ENCODE measurements at places on chromosomes 16 and 17. TPM values are rescaled to one million over a fixed set of nuclear protein-coding genes. Genes with fewer than 3 reads are reported as not detected.

GRCh38 chr17:7553356-7553755 lies 4.5 kb downstream of the TNFSF12 start:
- no peak overlapping the region for H3K4me3 ChIP-seq
- H3K27me3 ChIP-seq, result no peaks in the 10 kb centered on the region
- H3K4me1 ChIP-seq, result peaks cover 26% of the 10 kb centered on the region
- no peak overlapping the region for H3K27ac ChIP-seq

The CEMP1 gene
- total RNA-seq, result 3.6 TPM

The SMIM36 gene
- total RNA-seq, result not detected

The TMIGD1 gene
- total RNA-seq, result not detected

DNA sequence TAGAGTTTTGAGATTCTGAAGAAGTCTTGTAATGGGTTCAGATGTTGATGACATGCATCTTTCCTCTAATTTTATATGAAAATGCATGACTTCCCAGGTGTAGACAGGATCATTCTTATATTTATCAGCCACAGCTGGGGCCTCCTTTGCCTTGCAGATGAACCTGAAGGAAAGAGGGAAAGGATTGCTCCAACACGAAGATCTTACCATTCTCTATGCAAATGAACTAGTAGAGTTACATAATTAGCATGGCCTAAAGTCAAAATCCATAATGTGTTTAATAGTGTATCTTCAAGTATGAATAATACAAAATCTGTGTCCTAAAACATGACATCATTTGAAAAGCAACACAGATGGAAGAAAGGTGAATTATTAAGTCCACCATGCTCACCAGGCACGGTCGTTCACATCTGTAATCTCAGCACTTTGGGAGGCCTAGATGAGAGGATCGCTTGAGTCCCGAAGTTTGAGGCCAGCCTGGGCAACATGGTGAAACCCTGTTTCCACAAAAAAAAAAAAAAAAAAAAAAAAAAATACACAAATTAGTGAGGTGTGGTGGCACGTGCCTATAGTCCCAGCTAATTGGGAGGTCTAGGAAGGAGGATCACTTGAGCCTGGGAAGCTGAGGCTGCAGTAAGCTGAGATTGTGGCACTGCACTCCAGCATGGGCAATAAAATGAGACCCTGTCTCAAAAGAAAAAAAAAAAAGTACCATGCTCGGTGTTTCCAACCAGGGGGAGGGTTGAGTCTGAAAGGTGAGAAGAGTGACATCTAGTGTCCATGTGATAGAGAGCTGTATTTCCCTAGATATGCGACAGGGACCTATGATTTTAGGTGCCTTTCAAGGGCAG lies 6.3 kb downstream of the VWA3A start:
- no peak for DNase-seq
- no peak overlapping the region for H3K27ac ChIP-seq
- H3K4me1 ChIP-seq, result no peaks in the 10 kb centered on the region
- no peaks in the 10 kb centered on the region for H3K36me3 ChIP-seq

The RCVRN gene
- total RNA-seq, result not detected

- H3K27ac ChIP-seq, result no peak overlapping the region
- H3K4me3 ChIP-seq, result no peak overlapping the region
- H3K27me3 ChIP-seq, result no peaks in the 10 kb centered on the region
- no peak for DNase-seq
- peaks cover 7% of the 10 kb centered on the region for H3K4me1 ChIP-seq
These were observed 8.3 kb upstream of the HEATR6 start for GRCh38 chr17:60086818-60087591.

The SLC5A11 gene
- total RNA-seq, result 0.22 TPM

DNA sequence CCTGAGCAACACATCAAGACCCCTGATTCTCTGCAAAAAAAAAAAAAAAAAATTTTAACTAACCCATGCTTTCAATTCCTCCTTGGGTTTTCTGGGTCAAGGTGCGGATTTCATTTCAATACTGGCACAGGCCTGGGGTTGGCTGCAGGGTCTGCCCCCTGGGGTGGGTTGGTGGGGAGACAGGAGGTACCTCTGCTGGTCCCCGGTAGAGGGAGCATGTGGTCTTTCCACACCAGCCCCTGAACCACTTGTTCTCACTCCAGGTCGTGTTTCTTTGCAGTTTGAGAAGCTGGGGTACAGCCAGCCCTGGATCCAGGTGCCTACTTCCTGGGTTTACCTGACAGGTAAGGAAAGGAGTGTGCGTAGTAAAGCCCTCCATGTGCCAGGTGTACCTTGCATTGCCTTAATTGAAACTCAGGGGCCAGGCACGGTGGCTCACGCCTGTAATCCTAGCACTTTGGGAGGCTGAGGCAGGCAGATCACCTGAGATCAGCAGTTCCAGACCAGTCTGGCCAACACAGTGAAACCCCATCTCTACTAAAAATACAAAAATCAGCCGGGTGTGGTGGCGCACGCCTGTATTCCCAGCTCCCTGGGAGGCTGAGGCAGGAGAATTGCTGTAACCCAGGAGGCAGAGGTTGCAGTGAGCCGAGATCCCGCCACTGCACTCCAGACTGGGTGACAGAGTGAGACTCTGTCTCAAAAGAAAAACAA lies 21.8 kb downstream of the SDR42E2 start:
- H3K27me3 ChIP-seq, result no peaks in the 10 kb centered on the region
- no peak for DNase-seq
- no peak overlapping the region for H3K4me3 ChIP-seq
- H3K36me3 ChIP-seq, result no peaks in the 10 kb centered on the region
- peaks cover 9% of the 10 kb centered on the region for H3K4me1 ChIP-seq
- H3K27ac ChIP-seq, result no peak overlapping the region

- no peaks in the 10 kb centered on the region for H3K27me3 ChIP-seq
- H3K4me1 ChIP-seq, result no peaks in the 10 kb centered on the region
- peak; percentile 34 for DNase-seq
- H3K36me3 ChIP-seq, result no peaks in the 10 kb centered on the region
- no peak overlapping the region for H3K27ac ChIP-seq
These were observed 15.0 kb downstream of the PPY start for GRCh38 chr17:43927060-43927864.

The HEATR3 gene
- 24.1 TPM for total RNA-seq

DNA sequence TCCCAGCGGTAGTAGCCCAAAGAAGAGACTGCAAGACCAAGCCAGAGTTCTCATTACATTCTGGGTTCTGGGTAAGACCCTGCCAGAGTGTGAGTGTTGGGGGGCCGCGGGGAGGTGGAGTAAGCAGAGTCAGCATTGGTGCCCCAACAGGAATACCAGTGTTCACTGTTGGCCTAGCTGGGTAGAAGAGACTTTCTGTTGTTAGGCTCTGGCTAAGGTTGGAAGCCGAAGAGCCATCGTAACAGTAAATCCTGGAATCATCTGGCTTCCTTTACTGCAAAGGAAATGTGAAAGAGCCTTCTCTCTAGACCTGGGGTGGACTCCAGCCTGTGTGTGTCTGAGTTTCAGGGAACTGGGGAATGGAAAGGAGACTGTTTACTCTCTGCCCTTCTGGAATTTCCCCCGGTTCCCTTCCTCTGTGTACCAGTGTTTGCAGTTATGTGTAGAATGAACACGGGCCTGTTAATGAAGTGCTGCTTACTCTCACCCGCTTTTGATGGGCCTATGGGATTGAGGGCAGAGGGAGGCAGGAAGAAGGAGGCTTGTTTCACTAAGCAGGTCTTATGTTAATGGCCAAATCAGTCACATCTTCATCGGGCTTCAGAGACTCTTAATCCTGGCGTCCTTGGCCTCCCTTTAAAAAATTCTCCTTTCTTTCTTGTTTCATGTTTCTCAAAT lies 68.5 kb downstream of the WWP2 start:
- peaks cover 7% of the 10 kb centered on the region for H3K4me1 ChIP-seq
- H3K27me3 ChIP-seq, result no peaks in the 10 kb centered on the region
- H3K36me3 ChIP-seq, result no peaks in the 10 kb centered on the region
- no peak overlapping the region for H3K4me3 ChIP-seq
- no peak for DNase-seq

- H3K4me3 ChIP-seq, result no peak overlapping the region
- peaks cover 3% of the 10 kb centered on the region for H3K4me1 ChIP-seq
- H3K27me3 ChIP-seq, result no peaks in the 10 kb centered on the region
- no peaks in the 10 kb centered on the region for H3K36me3 ChIP-seq
- peak overlapping the region; percentile 58 for H3K27ac ChIP-seq
These were observed 82.9 kb downstream of the ZNF778 start for GRCh38 chr16:89300311-89300975.

GRCh38 chr17:7235693-7236665 lies 1.7 kb upstream of the DVL2 start:
- H3K36me3 ChIP-seq, result peaks cover 17% of the 10 kb centered on the region
- H3K27ac ChIP-seq, result no peak overlapping the region
- no peaks in the 10 kb centered on the region for H3K27me3 ChIP-seq
- no peak for DNase-seq
- H3K4me1 ChIP-seq, result peaks cover 32% of the 10 kb centered on the region

- H3K27ac ChIP-seq, result no peak overlapping the region
- DNase-seq, result no peak
- H3K4me1 ChIP-seq, result peaks cover 54% of the 10 kb centered on the region
- H3K36me3 ChIP-seq, result no peaks in the 10 kb centered on the region
- no peak overlapping the region for H3K4me3 ChIP-seq
These were observed 20.6 kb downstream of the CREBBP start for GRCh38 chr16:3859889-3860288.

DNA sequence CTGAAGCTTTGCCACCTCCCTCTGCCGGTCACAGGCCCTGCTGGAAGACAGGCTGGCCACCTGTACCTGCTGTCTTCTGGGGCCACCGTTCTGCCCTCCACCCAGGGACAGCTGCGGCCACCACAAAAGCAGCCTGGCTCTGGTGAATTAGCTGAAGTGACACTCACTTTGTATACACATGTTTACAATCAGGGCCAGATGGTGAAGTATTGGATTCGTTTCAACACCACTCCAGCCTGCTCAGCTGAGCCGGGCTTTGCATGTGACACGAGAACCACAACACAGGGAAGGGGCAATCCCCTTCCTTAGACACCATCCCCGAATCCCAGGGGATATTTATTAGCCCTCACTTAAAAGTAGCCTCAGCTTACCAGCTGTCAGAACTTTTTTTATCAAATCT lies 191.5 kb upstream of the RPL38 start:
- DNase-seq, result no peak
- no peak overlapping the region for H3K27ac ChIP-seq
- H3K4me1 ChIP-seq, result no peaks in the 10 kb centered on the region
- H3K4me3 ChIP-seq, result no peak overlapping the region
- no peaks in the 10 kb centered on the region for H3K36me3 ChIP-seq

The HOXB1 gene
- total RNA-seq, result not detected

The CDH13 gene
- total RNA-seq, result 3.4 TPM

DNA sequence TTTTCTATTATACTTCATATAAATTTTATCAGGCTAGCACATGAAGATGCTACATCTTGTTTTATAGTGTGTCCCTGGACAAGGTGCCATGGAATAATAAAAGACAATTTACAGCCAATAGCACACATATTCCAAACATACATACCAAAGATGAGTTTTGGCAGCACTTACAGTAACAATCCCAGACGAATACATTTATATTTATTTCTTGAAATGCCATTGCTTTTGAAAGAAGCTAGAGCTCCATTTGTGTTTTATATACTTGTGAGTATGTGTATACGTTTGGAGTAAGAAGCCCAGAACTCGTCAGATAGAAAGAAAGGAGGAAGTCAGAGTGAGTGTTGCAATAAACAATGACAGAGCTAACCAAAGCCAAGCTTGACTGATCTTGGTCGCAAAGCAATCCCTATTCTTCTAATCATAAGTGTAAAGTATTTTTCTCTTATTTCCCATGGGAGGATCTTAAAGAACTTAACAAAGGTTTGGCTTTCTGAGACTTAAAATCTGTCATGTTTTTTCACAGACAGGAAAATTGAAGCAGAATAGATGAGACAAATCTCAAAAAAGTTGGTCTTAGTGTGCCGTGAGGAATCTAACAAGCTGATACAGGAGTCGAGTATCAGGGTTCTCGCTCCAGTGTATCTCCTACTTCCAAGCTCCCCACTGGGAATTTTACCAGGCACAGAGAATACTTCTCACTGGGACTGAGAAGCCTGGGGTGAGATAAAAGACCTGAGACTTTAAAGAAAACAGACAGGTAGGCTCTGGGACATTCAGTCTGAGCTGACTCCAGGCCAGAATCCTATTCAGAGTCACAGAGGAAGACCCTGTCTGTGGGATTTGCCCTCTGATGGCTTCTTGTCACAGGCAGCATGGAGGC lies 175.4 kb downstream of the AATF start:
- peaks cover 11% of the 10 kb centered on the region for H3K36me3 ChIP-seq
- no peak overlapping the region for H3K27ac ChIP-seq
- H3K4me3 ChIP-seq, result no peak overlapping the region
- no peak for DNase-seq

- no peak overlapping the region for H3K27ac ChIP-seq
- no peaks in the 10 kb centered on the region for H3K27me3 ChIP-seq
- no peaks in the 10 kb centered on the region for H3K36me3 ChIP-seq
- no peaks in the 10 kb centered on the region for H3K4me1 ChIP-seq
These were observed 44.5 kb downstream of the SLFN5 start for GRCh38 chr17:35287286-35287811.

The ZNF469 gene
- total RNA-seq, result 0.40 TPM

The MMP2 gene
- total RNA-seq, result 286 TPM

The EVI2A gene
- total RNA-seq, result 0.71 TPM

DNA sequence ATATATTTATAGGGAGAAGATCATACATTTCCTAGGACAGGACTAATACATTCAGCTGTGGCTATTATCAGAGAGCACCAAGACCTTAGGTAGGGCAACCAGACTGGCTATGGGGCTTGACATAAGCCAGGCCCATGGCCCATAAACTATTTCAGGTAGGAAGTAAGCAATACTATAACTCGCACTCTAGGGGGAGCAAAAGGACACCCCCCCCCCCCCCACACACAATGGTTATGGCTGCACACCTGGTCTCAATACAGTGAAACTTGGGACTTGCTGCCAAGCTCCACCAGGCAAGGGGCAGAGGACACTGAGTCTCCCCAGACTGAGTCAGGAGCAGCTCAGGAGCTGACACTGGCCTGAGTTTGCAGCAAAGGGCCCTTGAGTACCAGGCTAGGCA lies 348.9 kb upstream of the ASIC2 start:
- H3K4me3 ChIP-seq, result no peak overlapping the region
- H3K4me1 ChIP-seq, result no peaks in the 10 kb centered on the region
- no peak for DNase-seq
- no peaks in the 10 kb centered on the region for H3K27me3 ChIP-seq
- no peaks in the 10 kb centered on the region for H3K36me3 ChIP-seq

GRCh38 chr16:86479419-86479818 lies 30.9 kb upstream of the FOXF1 start:
- H3K4me3 ChIP-seq, result no peak overlapping the region
- no peak for DNase-seq
- H3K4me1 ChIP-seq, result no peaks in the 10 kb centered on the region
- no peaks in the 10 kb centered on the region for H3K27me3 ChIP-seq

Data from thyroid gland (tissue), 4 donors.